ENCODE measurements at places on chromosomes 2 and 18.

- DNase-seq = no peak
Measured at GRCh38 chr2:4891394-4891793, 800.8 kb upstream of the SOX11 start.

DNA sequence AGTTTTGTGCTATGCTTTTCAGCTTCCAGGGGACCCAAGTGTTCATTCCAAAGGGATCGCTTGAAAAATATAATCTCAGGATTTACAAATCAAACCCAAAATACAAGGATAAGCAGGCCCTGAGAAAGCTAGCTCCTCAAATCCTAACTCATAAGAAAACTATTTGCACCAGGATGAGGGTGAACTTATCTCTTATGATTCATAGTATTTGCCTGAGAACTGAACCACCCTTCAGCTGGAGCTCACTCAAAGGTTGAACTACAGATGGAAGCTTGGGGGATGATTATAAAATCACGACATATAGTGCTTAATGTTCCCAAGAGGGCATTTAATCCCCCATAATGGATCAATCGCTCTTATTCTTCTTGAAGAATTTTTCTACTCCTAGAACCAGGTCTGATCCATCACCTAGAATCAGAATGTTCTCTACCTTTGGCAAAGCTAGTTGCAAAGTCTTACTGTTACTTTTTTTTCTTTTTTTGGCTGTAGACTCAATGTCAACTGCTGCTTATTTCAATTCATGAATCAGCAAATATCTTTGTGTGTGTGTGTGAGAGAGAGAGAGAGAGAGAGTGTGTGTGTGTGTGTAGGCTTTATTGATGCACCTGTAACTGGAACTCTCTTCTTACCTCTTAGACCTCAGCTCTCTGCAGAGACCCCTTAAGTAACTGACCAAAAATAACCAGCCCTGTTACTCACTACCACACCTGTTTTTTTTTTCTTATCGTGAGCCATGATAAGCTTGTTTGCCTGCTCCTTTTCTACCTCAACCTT is 44.8 kb downstream of the ARL4C start:
- no peak for DNase-seq

- no peak for DNase-seq
Measured at GRCh38 chr2:96404446-96405373, 69.1 kb downstream of the NCAPH start.

DNA sequence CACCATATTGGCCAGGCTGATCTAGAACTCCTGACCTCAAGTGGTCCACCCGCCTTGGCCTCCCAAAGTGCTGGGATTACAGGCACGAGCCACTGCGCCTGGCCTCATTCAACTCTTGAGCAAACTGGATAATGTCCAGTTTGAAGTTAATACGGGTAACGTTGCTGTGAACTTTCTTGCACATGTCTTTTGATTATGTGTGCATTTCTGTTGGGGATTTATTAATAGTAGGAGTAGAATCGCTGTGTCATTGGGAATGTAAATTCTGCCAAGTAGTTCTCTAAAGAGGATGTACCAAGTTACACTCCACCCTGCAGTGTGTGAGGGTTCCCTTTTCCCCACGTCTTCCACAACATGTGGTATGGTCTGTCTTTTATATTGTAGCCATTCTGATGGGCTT is 6.2 kb downstream of the IMPA2 start:
- no peak for DNase-seq

GRCh38 chr2:33728106-33728505 is 129.0 kb upstream of the FAM98A start:
- DNase-seq = no peak

Data from H9 (cell line).